ENCODE measurements at places on chromosomes 3 and 15. TPM values are rescaled to one million over a fixed set of nuclear protein-coding genes. Genes with fewer than 3 reads are reported as not detected.
A peak's percentile ranks its signal among the peaks of the same experiment; 100 is the strongest.

- no peak overlapping the region for H3K4me3 ChIP-seq
- no peak for DNase-seq
- no peaks in the 10 kb centered on the region for H3K4me1 ChIP-seq
Observed at GRCh38 chr3:1703169-1703568, 395.5 kb upstream of the CNTN4 start.

MESP1 gene
- total RNA-seq: 11.5 TPM

GRCh38 chr15:99454941-99455788 is 110.6 kb upstream of the MEF2A start:
- peaks cover 6% of the 10 kb centered on the region for H3K4me1 ChIP-seq
- peak overlapping the region; percentile 67 for H3K27ac ChIP-seq
- H3K27me3 ChIP-seq: no peaks in the 10 kb centered on the region
- H3K36me3 ChIP-seq: no peaks in the 10 kb centered on the region

GRCh38 chr3:162183440-162183839 is 686.8 kb downstream of the OTOL1 start:
- H3K4me1 ChIP-seq: no peaks in the 10 kb centered on the region
- H3K36me3 ChIP-seq: no peaks in the 10 kb centered on the region
- DNase-seq: no peak
- no peak overlapping the region for H3K27ac ChIP-seq
- no peak overlapping the region for H3K4me3 ChIP-seq
- H3K27me3 ChIP-seq: no peaks in the 10 kb centered on the region

- no peaks in the 10 kb centered on the region for H3K4me1 ChIP-seq
- DNase-seq: no peak
- H3K27ac ChIP-seq: peak overlapping the region; percentile 43
- H3K36me3 ChIP-seq: no peaks in the 10 kb centered on the region
- no peaks in the 10 kb centered on the region for H3K27me3 ChIP-seq
Observed at GRCh38 chr3:52090933-52091468, 34.6 kb upstream of the DUSP7 start.

Data from prostate gland (tissue), 2 donors.